ENCODE measurements at places on chromosomes 3 and 15.

DNA sequence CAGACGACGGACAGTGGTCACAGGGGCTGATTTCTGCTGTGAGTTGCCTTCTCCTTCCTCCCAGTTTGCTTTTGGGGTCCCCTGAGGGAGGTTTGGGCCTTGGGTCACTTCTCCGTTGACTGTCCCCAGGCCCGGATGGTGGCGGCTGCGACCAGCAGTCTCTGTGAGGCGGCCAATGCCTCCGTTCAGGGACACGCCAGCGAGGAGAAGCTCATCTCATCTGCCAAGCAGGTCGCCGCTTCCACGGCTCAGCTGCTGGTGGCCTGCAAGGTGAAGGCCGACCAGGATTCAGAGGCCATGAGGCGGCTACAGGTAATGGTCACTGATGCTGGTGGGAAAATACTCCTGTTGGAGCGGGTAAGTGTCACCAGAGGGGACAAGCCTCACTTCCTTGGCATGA is 206.8 kb upstream of the TPM1 start:
- DNase-seq, result no peak

DNA sequence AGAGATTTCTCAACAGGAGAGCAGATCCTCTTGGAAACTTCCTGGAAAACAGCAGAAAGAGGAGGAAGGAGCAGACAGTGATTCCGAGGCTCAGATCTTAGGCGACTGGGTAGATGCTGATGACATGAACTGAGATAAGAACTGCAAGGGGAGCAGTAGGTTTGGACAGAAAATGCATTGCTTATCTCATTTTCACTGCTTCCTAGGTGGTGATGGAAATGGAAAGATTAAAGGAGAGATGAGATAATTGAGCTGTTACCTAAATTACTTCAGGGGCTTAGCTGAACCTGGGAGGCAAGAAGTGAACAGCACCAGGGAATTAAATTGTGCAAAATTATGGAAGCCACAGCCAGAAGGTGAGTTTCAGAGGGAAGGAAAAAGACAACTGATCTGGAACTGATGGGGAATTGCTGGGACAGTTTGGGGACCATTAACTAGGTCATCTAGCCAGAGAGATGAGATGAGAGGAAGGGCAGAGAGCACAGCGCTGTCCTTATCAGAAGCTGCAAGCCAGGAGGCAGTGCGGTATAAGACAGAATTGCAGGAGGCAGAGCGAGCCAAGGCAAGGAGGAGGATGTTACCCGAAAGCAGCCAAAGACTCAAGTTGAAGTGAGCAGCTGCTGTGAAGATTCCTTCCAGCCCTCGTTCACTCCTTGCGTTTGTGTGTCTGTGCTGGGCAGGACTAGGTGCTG is 140.4 kb downstream of the SRGAP3 start:
- no peak for DNase-seq

- DNase-seq, result no peak
Observed at GRCh38 chr3:116306720-116307119, 138.6 kb downstream of the LSAMP start.

- DNase-seq, result no peak
Observed at GRCh38 chr15:26475554-26475953, 297.3 kb downstream of the GABRB3 start.

DNA sequence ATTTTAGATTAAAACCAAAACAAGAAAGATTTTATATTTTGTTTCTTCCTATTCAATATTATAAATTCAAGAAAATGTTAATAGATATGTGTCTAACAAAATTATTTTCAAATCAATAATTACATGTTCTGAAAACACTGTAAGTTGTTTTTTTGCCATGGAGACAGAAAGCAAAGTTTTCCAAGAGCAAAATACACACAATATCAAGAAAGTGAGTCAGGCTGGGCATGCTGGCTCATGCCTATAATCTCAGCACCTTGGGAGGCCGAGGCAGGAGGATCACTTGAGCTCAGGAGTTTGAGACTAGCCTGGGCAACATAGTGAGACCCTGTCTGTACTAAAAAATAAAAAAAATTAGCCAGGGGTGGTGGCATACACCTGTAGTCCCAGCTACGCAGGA is 71.7 kb downstream of the TTC23 start:
- DNase-seq, result no peak
